ENCODE measurements at places on chromosomes 12 and 14. TPM values are rescaled to one million over a fixed set of nuclear protein-coding genes. Genes with fewer than 3 reads are reported as not detected.

Gene LTBP2
- 102 TPM for total RNA-seq

Gene GNB3
- total RNA-seq = 1.5 TPM

Gene PRICKLE1
- total RNA-seq = 7.6 TPM

Gene C12orf56
- total RNA-seq = not detected

Gene ZBTB25
- total RNA-seq = 5.0 TPM

Gene RIMBP2
- total RNA-seq = not detected

Gene KRT77
- not detected for total RNA-seq

Gene RIPK3
- 3.8 TPM for total RNA-seq

Gene FGD4
- total RNA-seq = 16.2 TPM

Gene CIROP
- not detected for total RNA-seq

Gene ST8SIA1
- total RNA-seq = 5.0 TPM

Gene BCAT1
- total RNA-seq = 3.4 TPM

Gene RNASE4
- 19.5 TPM for total RNA-seq

Gene UBE2N
- total RNA-seq = 41.5 TPM

Gene STAB2
- total RNA-seq = 0.11 TPM

Gene OASL
- 0.70 TPM for total RNA-seq

Gene STAT2
- total RNA-seq = 41.0 TPM

Gene SLC16A7
- total RNA-seq = 139 TPM

Gene MYO1H
- 0.16 TPM for total RNA-seq

Gene CPM
- total RNA-seq = 19.8 TPM
